ENCODE measurements at places on chromosomes 13 and 19.

DNA sequence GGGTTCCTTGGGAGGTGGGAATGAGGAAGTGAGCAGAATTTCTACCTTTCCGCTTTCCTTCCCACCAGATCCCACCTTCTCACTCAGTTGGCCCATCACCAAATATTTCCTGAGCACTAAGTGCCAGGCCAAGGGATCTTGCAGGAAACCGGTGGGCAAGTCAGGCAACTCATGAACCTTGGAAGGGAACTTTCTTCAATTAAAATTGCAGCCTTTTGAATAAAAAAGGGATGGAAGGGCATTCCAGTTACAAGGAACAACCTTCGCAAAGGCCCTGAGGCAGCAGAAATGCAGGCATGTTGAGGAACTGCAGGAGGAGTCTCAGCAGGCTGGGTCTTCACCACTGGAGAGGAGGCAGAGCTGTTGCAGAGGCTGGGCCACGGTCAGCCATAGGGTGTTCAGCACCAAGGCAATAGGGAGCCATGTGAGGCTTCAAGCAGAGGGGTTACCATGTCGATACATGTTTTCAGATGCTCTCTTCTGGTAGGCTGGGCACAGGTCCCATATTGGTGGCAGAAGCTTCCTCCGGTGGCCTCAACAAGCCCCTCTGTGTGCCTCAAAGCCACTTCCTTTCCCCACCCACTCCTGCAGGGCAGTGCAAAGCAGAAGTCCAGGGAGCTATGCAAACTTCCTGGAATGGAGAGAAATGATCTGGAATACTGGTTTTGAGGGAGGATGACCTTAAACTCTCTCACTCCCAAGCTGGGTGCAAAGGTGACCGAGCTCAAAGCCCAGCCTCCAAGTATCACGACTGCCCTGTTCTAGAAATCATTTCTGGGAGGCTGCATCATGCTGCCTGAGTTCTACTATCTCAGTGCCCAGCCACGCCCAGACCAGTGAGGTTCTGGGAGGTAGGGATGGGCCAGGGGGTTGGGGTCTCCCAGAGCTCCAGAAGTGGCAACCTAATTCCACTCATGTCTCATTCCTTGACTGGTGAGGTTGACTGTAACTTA is at the start of gene FUT6:
Gene FUT6 (minus strand): TSS at position 638 of the 953 bp plus-strand sequence. CDS start 7,135 bp downstream, outside the sequence.
- no peak for DNase-seq

- DNase-seq: no peak
These were observed 1.7 kb downstream of the DPY19L3 start for GRCh38 chr19:32407004-32407992.

DNA sequence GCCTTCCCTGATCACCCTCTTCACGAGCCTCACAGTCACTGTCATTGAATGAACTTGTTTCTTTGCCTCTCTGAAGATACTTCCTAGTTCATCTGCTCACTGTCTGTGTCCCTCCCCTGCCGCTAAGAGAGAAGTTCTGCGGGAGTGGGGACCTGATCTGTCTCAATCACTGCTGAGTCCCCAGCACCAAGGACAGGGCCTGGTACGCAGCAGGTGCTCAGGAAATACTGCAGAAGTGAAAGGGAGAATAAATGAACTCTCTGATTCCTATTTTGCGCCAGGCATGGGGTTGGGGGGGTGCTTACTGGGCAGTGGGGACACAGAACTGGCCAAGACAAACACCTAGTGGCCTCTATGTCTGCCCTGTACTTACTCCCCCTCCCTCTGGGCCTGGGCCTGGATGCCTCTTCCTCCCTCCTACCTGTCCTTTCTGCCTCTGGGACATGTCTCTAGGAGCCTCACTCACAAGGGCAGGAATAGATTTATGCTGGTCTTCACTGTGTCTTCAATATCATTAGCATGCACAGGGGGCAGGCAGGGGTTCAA is 17.5 kb downstream of the FCGBP start:
- DNase-seq: no peak

GRCh38 chr19:43468354-43469159 is 3.1 kb upstream of the LYPD3 start:
- DNase-seq: no peak

DNA sequence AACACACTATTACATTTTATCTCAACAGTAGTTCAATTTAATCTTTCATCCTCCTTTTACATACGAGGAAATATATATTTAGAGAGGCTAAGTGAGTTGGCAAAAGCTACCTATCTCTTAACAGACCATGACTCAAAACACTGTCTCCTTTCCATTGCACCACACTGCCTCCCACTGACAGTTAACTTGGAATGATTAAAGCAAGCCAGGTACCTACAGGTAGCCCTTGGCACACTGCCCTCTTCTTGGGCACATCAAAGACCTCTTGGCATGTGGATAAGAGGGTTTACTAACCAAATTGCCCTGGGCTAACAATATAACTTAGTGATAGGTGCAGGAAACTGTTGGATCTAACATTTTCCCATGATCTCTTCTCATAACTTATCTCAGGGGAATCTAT is 1.8 kb downstream of the ABHD13 start:
- DNase-seq: no peak

All from GM12891 (cell line).